Activated CD8-positive, alpha-beta memory T cell treated with anti-CD3 and anti-CD28 coated beads for 1 hour (primary cell): ENCODE measurements at places on chromosomes 16 and 17.

- no peak for DNase-seq
Observed at GRCh38 chr17:81309859-81310839, 15.0 kb upstream of the SLC38A10 start.

GRCh38 chr17:50087246-50087911 lies 7.8 kb upstream of the PDK2 start:
- peak; percentile 61 for DNase-seq

DNA sequence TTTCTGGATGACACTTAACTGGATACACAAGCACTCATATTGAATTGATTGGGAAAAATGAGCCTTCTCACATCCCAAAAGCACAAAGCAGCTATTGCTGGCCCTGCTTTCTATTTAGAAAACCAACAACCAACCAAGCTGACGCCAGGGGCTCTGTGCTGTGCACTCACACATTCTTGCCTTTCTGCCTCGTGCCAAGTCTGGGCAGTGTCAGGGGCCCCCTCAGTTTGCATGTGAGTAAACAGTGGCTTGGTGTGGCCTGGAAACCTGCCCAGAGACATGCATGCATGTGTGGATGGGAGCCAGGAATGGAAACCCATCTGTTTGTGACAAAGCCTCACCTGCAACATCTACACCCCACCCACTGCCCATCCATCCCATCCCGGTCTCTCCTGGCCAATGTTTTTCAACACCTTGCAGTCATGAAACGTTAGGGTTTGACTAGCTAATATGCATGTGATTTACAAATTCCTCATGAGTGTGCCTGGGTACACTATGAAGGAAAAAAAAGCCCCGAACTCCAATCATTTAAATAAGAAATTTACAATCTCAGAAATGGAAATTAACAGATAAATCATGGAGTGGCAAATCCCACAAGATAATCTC lies 20.4 kb downstream of the MIEF2 start:
- DNase-seq = no peak

DNA sequence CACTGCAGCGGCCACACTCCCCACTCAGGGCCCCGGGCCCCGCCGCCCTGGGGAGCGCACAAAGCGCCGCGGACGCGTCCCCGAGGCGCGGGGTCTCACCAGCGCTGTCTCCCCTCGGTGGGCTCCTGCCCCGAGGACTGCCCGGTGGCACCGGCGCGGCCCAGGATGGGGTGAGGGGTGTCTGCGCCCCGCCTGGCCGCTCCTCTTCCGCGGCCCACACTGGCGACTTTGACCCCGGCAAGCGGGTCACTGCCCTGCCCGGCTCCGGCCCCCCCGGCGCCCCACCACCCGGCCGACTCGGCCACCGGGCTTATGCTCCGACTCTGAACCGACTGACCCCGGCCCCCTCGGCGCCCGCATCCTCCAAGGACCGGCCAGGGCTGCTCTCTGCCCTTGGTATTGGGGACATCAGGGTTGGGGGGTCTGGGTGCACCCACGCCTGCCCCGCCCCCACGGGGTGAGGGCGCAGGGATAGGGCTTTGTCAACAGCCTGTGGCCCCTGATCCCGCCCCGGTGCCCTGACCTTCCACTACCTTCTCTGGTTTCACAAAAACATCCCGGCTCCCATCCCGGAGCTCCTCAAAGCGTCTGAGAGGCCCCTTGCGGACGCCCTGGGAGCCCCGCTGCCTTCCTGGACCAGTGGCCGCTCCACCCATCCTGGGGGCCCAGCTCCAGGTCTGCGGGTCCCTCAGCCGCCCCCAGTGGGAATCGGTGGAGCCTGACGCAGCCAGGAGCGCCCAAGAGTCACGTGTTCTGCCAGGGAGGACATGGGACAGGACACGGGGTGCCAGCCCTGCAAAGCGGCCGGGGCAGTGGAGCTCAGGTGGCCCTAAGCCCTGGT lies 829 bp downstream of the GCGR start:
- DNase-seq = no peak

GRCh38 chr17:28906276-28906675 lies 3.4 kb upstream of the DHRS13 start:
- DNase-seq = no peak

GRCh38 chr16:4692460-4693295 lies 684 bp upstream of the NUDT16L1 start:
- no peak for DNase-seq

- DNase-seq = no peak
Observed at GRCh38 chr17:4934173-4934979, 2.3 kb downstream of the GP1BA start.

- no peak for DNase-seq
Observed at GRCh38 chr16:964356-965035, 6.3 kb downstream of the LMF1 start.

- no peak for DNase-seq
Observed at GRCh38 chr17:823501-823902, 41.3 kb downstream of the MRM3 start.

- no peak for DNase-seq
Observed at GRCh38 chr16:9296271-9296590, 204.8 kb downstream of the HAPSTR1 start.

DNA sequence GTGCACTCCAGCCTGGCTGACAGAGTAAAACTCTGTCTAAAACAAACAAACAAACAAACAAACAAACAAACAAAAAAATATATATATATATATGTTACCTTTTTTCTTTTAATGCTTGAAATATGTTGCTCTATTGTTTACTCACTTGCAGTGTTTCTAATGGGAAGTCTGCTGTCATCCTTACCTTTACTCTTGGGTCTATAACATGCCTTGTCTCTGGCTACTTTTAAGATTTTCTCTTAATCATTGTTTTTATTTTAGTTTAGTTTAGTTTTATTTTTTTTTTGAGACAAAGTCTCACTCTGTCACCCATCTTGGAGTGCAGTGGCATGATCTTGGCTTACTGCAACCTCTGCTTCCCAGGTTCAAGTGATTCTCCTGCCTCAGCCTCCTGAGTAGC lies 16.1 kb upstream of the TNRC6A start:
- no peak for DNase-seq

DNA sequence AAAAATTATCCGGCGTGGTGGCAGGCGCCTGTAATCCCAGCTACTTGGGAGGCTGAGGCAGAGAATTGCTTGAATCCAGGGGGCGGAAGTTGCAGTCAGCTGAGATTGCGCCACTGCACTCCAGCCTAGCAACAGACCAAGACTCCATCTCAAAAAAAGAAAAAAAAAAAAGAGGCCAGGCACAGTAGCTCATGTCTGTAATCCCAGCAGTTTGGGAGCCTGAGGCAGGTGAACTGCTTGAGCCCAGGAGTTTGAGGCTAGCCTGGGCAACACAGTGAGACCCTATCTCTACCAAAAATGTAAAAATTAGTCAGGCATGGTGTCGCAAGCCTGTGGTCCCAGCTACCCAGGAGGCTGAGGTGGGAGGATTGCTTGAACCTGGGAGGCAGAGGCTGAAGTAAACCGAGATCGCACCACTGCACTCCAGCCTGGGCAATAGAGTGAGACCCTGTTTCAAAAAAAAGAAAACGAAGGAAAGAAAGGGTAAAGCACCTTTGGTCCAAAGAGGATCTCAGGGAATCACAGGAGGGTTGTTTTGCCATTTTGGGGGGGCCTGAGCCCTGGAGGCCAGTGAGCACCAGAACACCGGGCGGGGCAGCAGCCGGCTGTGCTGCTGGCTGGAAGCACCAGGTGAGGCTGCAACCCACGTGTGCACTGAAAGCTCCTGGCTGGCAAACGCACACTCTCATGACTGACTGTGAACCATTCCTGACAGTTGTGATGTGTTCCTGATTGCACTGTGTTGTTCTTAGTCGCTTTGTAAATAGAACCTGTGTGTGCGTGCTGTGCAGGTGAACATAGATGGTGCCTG lies 18.4 kb downstream of the HS3ST6 start:
- no peak for DNase-seq

GRCh38 chr17:32015245-32016013 lies 8.2 kb downstream of the LRRC37B start:
- DNase-seq = no peak

DNA sequence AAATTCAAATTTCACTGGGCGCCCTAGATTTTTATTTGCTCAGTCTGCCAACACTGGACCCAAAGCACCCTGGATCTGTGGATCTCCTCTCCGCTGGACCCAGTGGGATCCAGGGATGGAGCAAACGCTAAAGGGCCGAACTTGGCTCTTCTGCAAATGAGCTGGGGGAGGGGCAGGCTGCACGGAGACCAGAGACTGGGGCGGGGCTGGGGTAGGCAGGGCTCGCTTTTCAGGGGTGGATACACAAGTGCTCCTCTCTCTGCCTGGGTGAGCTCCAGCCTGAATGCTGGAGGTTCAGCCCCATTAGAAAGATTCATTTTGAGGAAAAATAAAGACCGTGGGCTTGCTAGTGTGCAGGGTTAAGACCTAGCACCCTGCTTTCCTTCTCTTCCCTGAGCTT lies 8.9 kb downstream of the CBX4 start:
- DNase-seq = no peak

- no peak for DNase-seq
Observed at GRCh38 chr16:57566436-57566835, 24.0 kb downstream of the ADGRG5 start.

- DNase-seq = no peak
Observed at GRCh38 chr17:80845069-80845862, 146.4 kb upstream of the CHMP6 start.

DNA sequence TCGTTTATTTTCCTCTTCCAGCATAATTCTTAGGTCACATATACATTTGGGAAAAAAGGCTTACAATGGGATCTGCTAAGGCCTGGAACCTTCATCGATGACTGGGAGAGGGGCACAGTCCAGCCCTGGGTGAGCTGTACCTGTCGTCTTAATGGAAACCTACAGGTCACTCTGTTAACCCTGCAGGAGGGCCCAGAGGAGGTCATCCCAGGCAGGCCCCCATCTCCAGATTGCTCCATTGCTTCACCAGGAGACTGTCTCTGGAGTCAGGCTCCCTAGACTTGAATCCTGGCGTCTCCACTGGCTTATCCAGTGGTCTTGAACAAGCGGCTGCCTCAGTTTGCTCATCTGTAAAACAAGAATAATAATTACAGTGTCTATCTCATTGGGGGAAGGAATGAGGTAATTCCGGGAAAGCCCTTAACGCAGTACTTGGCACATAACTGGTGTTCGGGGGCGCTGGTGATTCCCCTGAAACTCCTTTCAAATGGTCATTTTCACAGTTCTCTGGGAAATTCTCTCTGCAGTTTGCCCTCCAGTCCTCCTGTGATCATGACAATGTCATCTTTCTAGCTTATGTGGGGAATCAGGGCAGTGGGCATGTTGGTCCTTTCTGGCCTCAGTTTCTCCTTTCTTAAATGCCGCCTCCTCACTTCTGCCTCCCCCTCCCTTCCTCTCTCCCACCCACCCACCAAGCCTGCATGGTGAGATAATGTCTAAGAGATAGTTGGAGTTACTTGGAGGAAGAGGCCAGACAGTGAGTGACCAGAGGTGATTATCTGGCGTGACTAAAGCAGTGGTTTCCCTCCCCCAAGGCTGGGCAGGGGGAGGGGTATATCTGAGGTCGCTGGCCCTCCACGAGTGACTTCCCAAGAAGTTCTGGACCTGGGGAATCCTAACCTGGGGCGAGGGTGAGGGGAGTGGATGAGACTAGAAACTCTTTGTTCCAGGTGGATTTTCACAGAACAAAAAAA lies 31.3 kb upstream of the TAC4 start:
- no peak for DNase-seq
